ENCODE measurements at places on chromosomes 3 and 15.

- no peak for DNase-seq
Observed at GRCh38 chr3:135539854-135540253, 425.7 kb upstream of the PPP2R3A start.

- DNase-seq: no peak
Observed at GRCh38 chr3:66740260-66740659, 239.4 kb upstream of the LRIG1 start.

GRCh38 chr3:129289201-129289921 lies 10.7 kb downstream of the HMCES start:
- DNase-seq: no peak

DNA sequence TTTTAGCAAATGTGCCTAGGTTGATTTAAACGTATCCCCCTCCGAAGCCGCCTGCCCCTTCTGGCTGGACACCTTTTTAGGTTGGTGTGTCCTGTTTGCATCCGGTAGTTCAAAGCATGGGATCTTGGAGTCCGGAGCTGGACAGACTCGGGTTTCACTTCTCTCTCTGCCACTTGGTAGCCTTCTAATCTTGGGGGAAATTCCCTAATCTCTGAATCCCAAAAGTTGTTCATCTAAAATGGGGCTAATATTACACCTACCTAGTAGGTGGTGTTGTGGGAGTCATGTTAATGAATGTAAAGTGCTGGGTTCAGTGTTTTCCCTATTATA lies 760 bp downstream of the FANCI start:
- no peak for DNase-seq

DNA sequence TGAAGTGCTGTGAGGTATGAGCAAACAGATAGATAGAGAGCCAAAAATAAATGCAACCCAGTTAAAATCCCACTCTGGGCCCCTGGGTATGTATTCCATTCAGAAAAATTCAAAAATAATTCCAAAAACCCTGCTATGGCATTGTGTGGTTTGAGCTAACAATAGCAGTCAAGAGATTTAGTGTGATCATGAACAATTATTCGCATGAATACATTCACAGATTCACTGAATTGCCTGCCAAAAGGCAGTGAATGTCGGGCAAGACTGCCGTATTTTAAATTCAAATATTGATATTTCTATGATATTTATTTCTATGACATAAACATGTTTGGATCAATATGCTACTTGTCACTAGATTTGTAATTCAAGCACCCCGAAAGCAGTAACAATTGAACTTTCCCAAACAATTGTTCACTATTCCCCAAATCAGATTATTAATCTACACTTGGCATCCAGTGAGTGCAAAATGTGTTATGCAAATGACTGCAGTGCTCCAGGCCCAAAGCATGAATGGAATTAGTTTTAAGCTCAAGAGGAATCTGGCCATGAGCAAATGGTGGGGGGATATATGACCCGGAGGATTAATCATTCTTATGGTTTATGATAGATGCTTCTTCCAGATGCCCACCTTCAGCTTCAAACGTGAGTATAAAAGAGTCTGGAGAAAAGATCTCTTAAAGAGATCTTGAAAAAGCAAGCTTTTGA lies 417.0 kb upstream of the MEIS2 start:
- no peak for DNase-seq

GRCh38 chr3:40511031-40511718 lies 5.3 kb downstream of the ZNF620 start:
- DNase-seq: no peak

Measured in DMS153 (cell line).